ENCODE measurements at places on chromosomes 11 and 22.

DNA sequence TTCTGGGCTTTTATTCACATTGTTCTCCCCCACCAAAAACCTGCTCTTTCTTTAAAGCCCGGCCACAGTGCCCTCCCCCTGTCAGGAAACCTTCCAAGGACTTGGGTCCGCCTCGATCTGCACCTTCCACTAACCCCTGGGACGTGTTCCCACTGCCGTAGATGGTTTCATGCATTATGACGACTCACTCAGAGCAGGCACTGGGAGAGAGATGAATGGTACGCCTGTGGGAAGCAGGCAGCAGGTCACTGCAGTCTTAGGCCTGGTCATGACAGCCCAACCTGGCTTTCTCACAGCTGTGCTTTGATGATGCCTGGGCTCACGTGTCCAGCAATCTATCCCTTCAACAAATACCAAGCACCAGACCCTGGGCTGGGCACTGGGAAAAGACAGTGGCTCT, 115.7 kb downstream of the WNT7B start:
- no peak for DNase-seq

DNA sequence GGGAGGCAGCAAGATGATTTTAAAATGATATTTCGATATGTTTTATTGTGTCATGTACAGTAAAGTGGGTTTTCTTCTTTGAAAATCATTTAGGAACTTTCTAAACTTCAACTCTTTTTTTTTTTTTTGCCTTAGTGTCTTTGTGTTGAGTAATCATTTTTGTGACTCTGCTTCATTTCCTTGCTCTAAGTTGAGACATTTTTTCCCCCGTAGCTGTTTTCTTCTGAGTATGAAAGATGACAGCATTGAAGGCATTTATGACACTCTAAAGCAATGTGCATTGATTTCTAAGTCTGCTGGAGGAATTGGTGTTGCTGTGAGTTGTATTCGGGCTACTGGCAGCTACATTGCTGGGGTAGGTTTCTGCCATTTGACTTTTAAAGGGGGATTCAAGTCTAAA, 23.5 kb downstream of the RRM1 start:
- DNase-seq, result no peak

DNA sequence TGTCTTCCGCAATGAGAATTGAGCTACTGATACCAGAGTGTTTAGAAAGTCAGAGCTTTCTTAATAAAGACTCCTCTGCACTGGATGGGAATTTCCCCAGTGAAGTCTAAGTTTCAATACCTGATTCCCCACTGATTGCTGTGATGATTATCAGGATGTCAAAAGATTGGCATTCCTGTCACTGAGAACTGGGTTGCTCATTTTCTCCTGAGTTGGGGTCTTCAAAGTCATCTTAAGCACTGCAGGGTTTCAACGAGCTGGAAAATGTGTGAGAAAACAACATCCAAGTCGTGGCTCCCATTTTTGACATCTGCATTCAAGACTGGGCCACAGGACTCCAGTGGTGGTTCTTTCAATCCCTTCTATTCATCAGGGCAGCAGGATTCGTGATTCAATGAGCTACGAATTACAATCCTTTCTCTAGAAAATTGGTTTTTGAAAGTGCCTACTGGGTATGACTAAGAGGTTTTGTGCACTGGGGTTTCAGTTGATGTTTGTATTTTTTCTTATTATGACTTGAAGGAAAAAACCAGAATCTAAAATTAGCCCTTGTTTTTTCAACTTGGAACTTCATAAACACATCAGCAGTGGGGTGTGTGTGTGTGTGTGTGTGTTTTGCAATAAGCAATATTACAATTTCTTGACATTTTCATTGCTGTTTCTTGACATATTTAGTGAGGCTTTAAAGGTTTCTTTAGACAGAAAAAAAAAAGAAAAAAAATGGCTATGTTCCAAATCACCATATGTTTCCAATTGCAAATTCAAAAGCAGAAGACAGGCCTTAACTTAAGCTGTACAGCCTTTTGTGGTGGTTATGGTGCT, 233.0 kb downstream of the FAM76B start:
- DNase-seq, result no peak

GRCh38 chr11:12219757-12220156, 109.4 kb downstream of the MICAL2 start:
- no peak for DNase-seq

GRCh38 chr11:118883368-118884071, at the start of gene CXCR5:
TSS of gene CXCR5 (plus strand) at chr11:118883892. CDS start at chr11:118883942, 50 bp downstream.
- DNase-seq, result no peak

GRCh38 chr11:15227011-15227410, 112.3 kb downstream of the INSC start:
- DNase-seq, result no peak

DNA sequence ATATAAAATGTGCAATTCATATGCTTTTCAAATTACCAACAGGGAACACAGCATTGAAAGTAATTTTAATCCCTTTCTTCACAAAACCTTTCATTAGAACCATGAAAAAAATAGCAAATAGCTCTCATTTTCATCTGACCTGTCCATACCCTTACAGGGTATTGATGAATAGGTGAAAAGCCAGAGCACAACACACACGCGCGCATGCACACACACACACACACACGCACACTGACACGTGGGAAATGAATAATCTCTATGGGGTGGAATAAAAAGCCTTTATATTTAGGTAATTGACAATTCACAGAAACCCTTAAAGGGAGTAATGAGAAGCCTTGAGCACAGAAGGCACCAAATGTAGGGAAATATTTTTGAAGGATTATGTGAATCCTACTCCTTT, 76.2 kb upstream of the POU2AF2 start:
- DNase-seq, result no peak

- DNase-seq, result no peak
Measured at GRCh38 chr22:41544671-41545476, 604 bp upstream of the POLR3H start.
